Naive B cell (primary cell): ENCODE measurements at places on chromosomes 11 and 22. TPM values are rescaled to one million over a fixed set of nuclear protein-coding genes. Genes with fewer than 3 reads are reported as not detected.

- no peak for DNase-seq
Measured at GRCh38 chr11:129705341-129705740, 110.3 kb upstream of the TMEM45B start.

GRCh38 chr11:83722392-83723119 is 436.4 kb upstream of the CCDC90B start:
- DNase-seq: no peak

- DNase-seq: no peak
Measured at GRCh38 chr11:107882095-107882820, 23.7 kb upstream of the SLC35F2 start.

DNA sequence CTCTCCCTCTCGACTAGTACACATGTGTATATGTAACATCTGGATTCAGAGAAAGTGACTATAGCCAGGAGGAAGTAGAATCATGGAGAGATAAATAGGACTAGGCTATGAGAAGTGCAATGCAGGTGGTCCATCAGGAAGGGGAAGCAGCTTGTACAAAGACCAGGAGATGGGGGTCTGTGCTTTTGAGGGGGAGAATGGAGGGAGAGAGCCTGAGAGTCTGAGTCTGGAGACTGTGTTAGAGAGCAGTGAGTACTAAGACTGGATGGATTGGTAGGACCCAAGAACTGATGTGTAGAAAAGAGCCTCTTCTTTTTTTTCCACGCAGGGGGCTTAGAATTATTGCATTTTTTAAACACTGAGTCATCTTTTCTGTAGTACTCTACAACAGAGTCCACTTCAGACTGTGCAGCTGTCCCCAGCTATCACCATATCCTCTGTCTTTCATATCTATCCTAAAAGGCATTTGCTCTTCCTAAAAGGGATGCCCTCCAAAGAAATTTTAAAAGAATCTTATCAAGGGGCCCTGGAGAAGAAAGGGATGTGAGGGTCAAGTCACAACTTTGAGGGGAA is 80.4 kb downstream of the BDNF start:
- DNase-seq: no peak

The SLN gene
- polyA plus RNA-seq: not detected

The CASP1 gene
- polyA plus RNA-seq: 96.3 TPM

- DNase-seq: no peak
Measured at GRCh38 chr11:64916040-64916774, 802 bp downstream of the ATG2A start.

GRCh38 chr11:104819107-104819506 is 79.2 kb downstream of the CASP12 start:
- no peak for DNase-seq

- peak; percentile 72 for DNase-seq
Measured at GRCh38 chr11:65417702-65418430, 4.7 kb upstream of the NEAT1 start.

DNA sequence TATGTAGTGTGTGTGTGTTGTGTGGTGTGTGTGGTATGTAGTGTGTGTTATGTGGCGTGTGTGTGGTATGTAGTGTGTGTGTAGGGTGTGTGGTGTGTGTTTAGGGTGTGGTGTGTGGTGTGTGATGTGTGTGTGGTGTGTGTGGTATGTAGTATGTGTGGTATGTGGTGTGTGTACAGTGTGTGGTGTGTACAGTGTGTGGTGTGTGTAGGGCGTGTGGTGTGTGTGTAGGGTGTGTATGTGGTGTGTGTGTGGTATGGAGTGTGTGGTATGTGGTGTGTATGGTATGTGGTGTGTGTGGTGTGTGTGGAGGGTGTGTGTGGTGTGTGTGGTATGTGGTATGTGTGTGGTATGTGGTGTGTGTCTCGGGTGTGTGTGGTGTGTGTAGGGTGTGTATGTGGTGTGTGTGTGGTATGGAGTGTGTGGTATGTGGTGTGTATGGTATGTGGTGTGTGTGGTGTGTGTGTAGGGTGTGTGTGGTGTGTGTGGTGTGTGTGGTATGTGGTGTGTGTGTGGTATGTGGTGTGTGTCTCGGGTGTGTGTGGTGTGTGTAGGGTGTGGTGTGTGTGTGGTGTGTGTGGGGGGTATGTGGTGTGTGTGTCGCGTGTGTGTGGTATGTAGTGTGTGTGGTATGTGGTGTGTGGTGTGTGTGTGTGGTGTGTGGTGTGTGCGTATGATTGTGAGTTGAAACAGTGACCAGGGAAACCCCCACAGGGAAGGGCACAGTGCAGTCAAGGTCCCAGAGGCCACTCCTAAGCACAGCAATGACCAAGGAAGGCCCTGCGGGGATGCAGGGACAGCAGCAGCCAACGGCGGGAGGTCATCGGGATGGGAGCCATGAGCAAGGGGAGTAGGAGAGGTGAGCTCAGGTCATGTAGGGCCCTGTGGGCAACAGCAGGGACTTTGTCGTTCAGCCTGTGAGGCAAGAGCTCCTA is 2.9 kb upstream of the PPP6R2 start:
- no peak for DNase-seq

DNA sequence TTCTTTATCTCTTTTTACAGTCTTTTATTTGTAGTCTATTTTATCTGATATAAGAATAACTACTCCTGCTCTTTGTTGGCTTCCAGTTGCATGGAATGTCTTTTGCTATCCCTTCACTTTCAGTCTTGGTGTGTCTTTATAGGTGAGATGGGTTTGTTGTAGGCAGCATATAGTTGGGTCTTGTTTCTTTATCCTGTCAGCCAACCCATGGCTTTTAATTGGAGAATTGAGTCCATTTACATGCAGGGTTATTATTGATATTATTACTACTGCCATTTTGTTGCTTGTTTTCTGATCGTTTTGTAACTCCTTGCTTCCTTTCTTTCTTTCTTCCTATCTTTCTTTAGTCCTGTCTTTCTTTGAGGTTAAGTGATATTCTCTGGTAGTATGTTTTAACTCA is 11.9 kb upstream of the IL17RA start:
- no peak for DNase-seq

DNA sequence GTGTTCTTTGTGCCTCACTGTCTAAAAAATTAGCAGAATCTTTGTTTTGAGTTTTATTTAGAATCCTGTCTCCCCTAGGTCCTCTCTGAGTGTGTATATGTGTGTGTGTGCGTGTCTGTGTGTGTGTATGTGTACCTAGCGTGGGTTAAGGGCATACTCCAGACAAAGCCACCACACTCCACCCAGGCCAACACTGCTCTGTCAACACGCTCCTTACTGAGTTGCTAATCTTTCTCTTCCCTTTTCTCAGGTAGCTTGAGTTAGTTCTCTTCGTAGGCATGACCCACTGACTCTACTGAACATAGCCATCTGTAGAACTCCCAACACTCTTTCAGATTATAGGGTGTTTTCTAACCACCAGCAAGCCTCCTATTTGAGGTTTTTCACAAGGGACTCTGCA is 131.1 kb downstream of the LRRC4C start:
- DNase-seq: no peak

GRCh38 chr11:8368194-8368593 is 104.5 kb upstream of the LMO1 start:
- no peak for DNase-seq

GRCh38 chr11:115644856-115645255 is 140.6 kb upstream of the CADM1 start:
- DNase-seq: no peak

DNA sequence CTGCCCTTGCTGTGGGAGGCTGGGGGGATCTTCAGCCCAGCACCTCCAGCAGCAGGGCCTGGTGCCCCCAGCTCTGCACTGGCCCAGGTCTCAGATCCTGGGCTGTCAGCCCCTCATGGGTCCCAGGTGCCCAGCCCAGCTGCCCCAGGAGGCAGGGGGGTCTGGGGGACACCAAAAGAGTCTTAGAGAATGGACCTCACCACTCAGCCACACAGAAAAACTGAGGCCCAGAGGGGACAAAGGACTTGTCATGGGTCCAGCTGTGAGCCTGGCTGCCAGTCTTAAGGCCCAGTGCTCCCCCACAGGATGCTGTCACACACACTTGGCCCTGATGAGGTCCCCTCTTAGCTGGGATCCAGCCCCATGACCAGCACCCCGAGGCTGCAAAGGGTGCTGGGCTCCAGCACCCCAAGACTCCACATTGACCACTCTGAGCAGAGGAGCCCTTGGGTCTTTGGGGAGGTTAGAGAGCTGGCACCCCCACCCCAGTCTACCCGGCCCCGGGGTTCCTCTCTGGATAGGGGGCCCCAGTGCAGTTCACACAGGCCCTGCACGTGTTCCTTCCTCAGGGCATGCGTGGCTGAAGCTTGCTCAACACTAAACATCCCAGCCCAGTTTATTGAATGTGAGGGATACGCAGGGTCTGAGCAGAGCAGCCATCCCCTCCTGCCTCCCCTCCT is 54.4 kb downstream of the IGLL5 start:
- no peak for DNase-seq

- DNase-seq: no peak
Measured at GRCh38 chr11:20008190-20008870, 151.9 kb downstream of the DBX1 start.

GRCh38 chr11:77752516-77752915 is 68.0 kb downstream of the RSF1 start:
- no peak for DNase-seq

DNA sequence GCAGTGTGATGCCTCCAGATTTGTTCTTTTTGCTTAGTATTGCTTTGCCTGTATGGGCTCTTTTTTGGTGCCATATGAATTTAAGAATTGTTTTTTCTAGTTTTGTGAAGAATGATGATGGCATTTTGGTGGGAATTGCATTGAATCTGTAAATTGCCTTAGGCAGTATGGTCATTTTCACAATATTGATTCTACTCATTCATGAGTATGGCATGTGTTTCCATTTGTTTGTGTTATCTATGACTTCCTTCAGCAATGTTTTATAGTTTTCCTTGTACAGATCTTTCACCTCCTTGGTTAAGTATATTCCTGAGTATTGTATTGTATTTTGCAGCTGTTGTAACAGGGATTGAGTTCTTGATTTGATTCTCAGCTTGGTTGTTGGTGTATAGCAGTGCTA is 18.3 kb upstream of the ZBED5 start:
- DNase-seq: no peak

GRCh38 chr22:47233316-47234243 is 471.1 kb downstream of the TBC1D22A start:
- DNase-seq: no peak

DNA sequence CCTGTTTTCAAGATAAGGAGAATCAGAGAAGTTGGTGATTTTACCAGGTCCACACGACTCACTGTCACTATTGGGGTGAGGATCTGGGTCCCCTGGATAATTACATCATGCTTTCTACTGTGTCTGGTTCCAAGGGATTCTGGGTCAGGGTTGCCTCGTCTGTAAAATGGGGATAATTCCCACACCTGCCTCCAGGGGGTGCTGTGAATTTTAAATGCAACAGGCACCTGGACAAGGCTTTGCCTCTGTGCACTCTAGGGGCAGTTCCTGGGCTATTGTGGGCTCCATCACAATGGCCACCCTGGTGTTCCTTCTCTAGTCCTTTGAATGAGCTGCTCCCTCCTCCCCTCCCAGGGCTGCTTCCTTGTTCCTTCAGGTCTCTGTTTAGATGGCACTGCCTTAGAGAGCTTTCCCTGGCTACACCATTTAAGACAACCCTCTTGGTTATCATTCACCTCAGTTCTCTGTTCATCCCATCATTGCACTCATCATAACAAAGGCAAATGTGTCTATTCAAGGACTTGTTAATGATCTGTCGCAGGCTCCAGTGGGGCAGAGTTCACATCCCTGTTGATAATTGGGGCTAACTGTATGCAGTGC is 178.6 kb downstream of the MIAT start:
- peak; percentile 8 for DNase-seq

- DNase-seq: no peak
Measured at GRCh38 chr11:71996946-71997345, 1.8 kb upstream of the IL18BP start.

DNA sequence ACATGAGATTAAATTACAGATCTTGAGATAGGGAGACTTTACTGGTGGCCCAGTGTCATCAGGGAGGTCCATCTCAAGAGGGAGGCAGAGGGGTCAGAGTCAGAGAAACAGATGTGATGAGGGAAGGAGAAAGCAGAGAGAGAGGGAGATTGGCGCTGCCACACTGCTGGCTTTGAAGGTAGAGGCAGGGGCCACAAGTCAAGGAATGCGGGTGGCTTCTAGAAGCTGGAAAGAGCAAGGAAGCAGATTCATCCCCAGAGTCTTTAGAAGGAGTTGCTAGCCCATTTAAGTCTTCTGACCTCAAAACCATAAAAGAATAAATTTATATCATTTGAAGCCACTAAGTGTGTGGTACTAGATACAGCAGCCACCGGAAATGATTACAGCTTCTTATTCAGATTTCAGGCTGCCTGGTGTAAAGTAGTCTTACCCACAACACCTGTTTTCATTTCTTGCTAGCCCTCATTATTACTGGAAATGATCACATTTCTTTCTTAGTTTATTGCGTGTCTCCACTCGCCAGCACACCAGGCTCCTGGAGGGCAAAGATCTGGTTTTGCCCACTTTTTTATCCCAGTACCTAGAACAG is 12.6 kb upstream of the SERPINH1 start:
- DNase-seq: no peak

DNA sequence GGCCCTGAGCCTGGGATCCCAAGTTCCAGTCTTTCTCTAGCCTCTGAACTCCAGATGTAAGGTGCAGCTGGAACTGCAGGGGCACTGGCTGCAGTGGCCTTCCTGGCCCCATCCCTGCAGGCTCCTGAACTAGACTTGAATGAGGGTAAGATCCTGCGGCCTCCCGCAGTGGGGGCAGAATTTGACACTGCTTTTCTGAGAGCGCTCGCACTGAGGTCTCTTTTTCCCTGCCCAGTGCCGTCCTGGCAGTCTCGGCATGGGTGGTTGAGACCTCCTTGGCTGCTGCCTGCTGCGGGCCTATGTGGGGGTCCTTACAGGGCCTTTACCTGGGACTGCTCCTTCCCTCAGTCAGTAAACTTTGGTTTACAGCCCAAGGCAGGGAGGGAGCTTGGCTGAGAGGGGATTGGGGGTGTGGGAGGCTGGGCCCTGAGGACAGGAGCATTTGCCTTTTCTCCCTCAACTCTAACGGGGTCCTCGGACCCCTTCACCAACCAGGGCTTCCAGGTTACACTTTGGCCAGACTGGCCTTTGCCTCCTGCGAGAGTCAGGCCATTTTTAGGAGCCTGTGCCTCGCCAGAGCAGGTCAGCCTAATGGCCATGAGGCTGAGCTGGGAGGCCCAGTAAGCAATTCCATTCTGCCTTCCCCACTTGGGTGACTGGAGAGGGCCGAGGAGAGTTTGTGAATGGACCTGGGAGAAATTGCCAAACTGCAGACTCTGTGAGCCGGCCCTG is 35.4 kb downstream of the FAM83F start:
- DNase-seq: no peak
